ENCODE measurements at places on chromosomes 4 and X.

DNA sequence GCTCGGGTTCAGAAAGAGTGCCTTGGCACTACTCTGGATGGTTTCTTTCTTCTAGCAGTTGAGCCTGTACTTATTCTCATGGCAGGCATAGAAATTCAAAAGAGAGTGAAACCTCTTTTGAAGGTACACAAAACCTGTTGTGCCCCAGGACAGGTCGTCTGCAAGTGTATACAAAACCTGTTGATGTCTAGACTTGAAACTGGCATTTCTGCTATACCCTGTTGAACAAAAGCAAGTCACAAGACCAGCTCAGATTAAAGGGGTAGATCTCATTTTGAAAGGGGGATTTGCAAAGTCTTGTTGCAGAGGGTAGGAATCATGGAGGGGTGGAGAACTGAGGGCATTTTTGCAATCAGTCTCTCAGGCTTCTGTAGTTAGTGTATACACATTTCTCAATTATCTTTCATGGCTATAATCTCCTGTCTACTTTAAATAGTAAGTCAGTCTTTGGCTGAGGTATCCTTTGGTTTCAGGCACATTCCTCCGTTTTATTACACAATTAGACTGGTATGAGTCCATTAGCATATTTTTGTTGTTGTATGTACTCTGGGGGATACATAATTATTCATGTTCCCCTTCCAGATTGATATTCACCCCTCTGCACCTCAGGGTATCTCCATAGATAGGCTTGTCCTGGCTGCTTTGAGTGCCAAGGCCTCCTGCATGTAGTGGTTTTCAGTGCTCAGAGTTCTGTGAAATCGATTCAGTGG is 251.4 kb downstream of the DTHD1 start:
- DNase-seq, result no peak

DNA sequence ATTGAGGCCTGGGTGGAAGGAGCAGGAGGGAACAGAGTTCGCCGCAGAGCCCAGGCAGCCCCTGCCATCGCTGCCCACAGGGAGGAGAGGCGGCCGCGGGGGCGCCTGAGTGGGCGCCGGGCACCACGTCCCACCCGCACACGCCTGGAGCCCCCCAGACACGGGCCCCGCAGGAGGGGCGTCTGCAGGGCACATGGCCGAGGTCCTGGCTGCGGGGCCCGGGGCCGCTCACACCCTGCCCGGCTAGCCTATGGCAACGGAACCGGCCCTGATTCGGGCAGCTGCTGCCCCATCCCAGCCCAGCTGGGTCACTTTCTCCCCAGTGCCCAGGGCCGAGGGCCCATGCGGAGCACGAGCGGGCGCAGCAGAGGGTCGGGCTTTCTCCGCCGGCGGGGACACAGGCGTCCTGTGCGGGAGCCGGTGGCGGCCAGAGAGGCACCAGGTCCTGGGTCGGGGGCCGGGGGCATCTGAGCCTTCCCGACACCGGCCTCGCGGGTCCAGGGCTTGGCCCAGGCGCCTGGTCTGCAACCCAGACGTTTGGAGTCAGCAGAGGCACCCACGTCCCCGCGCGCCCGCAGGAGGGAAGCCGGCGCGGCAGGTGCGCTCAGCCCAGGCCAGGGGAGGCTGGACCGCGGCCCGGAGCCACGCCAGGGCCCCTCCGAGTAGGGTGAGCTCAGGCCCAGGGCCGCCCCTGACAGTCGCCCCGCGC is 91.2 kb downstream of the FAM53A start:
- no peak for DNase-seq

DNA sequence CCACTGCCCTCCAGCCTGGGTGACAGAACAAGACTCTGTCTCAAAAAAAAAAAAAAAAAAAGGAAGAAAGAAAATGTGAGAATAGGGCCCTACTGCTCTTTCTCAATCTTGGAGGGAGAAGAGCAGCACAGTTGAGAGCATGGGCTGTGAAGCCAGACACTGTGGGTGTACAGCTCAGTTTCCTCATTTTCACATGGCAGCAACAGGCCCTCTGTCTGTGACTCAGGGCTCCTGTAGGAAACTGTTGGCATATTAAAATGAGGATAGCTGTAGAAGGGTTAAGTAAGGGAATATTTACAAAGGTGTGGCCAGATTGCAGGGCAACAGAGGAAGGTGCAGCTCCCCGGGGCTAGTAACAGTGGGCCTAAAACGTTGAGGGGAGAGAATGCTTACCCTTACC is 3.4 kb downstream of the AKAP14 start:
- no peak for DNase-seq

DNA sequence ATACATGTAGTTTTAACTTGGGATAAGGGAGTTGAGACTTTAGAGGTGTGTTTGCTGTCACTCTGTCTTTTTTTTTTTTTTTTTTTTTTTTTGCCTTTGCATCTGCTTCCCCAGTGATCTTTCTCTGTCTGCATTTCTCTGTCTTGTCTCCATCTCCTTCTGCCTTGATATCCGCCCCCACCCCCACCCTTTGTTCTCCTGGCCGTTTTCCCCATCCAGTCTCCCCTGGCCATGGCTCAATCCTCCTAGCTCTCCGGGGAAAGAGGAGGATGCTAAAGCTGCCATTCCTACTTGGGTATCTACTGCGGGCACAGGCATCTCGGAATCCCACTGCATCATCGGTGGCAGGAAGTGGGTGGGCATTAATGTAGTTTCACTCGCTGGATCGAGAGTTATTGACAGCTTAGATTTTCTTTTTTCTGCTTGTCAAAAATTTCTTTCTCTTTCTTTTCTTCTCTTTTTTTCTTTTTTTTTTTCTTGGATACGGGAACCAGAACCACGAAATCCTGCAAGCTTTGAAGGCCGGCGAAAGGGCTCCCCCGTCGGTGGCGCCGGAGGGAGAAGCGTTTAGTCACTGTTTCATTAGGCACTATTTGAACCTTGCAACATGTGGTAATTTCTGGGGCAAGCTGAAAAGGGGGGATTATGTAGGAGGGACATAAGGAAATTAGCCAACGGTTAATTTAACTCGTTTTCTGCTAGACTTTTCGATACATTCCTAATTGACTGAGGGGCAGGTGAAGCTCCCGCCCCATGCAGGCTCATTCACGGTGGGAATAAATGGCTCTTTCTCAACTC is 8.2 kb downstream of the GSX2 start:
- DNase-seq, result no peak

GRCh38 chr4:155954118-155954685 is 536 bp upstream of the CTSO start:
- no peak for DNase-seq

DNA sequence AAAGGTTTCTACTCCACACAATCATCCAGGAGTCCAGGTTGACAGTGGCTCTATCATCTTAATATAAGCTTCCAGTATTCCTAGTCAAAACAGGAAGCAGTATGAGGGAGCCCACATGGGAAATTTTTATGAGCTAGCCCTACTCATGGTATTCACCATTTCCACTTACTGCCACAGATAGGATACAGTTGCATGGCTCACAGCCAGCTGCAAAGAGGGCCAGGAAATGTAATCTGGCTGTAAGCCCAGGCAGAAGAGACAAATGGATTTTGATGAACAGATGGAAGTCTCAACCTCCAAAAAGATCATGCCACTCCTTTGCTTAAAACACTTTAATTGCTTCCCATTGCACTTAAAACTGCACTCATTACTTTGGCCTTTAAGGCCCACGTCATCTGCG is 150.6 kb downstream of the ADAMTS3 start:
- DNase-seq, result no peak

GRCh38 chrX:40368611-40369061 is 212.1 kb upstream of the ATP6AP2 start:
- DNase-seq, result no peak

- DNase-seq, result peak; percentile 55
Measured at GRCh38 chrX:119655125-119655524, 37.8 kb downstream of the SEPTIN6 start.

- DNase-seq, result no peak
Measured at GRCh38 chr4:16627999-16628398, 270.4 kb downstream of the LDB2 start.

DNA sequence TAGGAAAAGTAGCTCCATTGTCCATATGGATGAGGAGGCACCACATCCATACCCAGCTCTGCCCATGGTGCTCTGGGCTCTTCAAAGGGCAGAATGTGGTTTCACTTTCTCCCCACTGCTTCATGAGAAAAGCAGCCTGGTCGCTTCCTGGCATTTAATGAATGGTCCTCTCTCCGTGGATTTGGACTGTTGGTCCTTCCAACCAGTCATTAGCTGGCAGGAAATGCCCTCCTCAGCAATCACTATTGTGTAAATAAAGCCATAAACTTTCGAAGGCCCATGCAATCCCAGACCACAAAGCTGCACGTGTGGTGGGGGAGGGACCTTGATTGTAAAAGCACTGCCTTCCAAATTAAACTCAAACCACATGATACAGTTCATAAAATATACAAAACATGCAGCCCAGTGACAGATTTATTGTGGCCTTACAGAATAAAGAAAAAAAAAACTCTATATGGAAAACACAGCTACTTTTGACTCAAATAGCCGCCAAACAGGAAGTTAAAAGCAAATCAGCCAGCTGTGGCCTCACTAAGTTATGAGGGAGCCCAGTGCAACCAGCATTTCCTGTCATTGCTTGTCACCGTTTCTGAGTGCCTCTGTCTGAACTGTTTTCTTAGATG is 8.1 kb downstream of the MBNL3 start:
- no peak for DNase-seq

DNA sequence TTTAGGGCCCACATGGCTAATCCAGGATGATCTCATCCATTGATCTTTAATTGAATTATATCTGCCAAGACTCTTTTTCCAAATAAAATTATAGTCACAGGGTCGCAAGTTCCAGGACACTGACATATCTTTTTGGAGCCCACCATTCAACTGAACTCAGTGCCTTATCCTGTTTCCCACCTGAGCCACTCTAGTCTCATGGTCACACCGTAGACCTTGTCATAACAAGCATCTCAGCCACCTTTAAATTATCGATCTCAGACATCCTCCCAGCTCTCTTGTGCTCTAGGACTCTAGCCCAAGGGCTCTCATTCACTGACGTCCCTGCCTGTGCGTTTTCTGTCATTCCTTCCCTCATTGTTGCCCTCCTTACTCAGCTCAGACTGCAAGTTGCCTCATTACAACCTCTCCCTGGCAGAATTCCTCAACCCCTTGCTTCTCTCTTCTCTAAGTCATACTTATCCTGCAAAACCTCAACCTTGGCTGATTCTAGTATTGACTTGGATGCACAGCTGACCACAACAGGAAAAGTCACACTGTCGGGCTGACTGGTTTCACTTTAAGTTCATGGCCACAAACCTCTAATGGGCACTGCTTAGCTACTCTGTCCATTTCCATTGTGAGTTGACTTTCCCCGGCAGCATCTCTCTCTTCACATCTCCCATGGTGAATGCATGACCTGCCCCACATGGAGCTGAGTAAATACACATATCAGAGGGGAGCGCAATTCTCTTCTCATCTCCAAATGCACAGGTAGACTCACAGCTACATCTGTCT is 91.0 kb upstream of the TRIM2 start:
- DNase-seq, result no peak

DNA sequence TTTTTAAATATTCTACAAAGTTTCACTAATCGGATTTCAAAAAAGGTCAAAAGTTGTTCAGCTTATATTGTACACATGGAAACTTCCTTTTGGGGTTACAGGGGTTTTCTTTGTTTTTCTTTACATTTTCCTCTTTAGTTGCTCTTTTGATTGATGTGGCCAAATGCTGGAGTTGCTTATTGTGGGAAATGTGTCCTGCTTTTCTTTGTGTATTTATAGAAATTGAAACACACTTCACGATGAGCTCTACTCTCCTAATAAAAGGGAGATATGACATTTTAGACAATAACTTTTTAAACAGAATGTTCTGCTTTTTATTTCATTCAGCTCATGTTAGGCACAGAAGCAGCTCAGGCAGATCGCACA is 50.7 kb upstream of the SPRY1 start:
- no peak for DNase-seq

- DNase-seq, result no peak
Measured at GRCh38 chrX:55710701-55711100, 6.8 kb upstream of the RRAGB start.

DNA sequence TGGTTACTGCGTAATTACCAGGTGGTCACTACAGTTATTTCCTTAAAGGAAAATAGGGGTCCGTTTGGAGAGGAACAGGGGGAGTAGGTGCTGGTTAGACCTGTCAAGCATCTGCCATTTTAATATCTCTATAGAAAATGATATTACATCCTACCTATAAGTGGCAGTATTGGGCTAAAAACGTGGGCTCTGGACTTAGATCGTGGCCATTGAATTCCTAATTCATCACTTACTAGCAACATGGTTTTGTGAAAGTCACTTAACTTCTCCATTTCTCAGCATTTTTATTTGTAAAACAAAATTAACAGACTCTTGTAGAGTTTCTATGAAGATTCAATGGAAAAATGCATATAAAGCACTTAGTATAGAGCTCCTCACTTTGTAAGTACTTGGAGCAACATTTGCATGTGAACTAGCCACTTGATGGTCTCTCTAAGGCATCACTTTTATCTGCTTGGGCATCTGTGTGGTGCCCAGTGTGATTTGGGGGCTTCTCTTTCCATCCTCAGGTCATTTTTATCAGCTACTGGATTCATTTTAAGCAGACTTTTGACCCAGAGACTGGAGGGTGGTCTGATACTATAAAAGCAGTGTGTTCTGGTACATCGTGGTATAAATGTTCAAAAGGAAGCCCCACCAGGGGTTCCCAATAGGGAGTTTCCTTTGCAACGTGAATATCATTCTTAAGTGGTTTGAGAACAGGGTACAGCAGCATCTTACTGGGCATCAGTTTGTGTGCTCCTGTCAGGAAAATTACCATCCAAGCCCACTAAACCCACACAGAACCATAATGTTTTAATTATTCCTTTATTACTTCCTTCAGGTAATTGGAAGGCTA is 42.7 kb upstream of the RASSF6 start:
- DNase-seq, result no peak

GRCh38 chr4:53545942-53546581 is 45.2 kb downstream of the LNX1 start:
- DNase-seq, result no peak

DNA sequence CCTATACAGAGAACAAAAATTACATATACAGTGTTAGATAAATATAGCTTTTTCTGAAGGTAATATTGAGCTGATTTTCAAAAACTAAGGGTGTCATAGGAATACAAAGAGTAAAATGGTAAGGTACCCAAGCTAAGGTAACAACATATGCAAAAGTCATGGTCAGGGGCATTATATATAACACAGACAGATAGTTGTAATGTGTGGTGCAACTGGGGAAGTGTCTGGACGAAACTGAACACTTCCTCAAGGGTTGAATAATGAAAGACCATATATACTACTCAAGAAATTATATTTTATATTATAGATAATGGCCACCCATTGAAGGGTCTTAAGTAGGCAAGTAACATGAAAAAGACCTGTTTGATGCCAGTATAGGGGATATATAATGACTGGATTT is 262.1 kb upstream of the CXXC4 start:
- DNase-seq, result no peak

DNA sequence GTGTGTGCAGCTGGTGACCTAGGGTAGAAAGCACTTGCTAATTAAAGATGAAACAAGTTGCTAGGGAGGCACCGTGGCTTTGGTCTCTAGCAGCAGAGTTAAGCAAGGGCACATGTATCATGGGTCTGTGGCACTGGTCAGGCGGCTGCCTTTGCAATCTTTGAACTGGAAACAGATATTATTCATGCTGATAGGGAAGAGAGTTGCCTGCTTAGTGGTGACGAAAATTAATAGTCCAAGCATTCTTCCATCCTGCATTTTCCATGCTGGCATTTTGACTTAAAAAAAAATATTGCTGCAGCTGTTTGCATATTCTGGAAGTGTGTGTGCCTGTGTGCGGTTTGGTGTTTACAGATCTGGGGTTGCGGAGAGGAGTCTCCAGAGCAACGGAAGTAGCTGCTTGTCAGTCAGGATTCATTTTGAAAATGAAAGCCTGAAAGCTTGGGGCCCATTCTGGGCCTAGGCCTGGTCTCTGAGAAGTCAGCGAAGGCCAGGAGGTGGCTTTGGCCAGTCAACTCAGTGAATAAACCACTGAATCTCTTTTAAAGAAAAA is 2.3 kb upstream of the SOWAHD start:
- DNase-seq, result peak; percentile 7

Data from activated T-cell treated with anti-CD3 and anti-CD28 coated beads for 4 hours (primary cell).